ENCODE measurements at places on chromosomes 1 and 21. TPM values are rescaled to one million over a fixed set of nuclear protein-coding genes. Genes with fewer than 3 reads are reported as not detected.

- no peak for DNase-seq
These were observed 19.5 kb upstream of the SUCO start for GRCh38 chr1:172513479-172513878.

DNA sequence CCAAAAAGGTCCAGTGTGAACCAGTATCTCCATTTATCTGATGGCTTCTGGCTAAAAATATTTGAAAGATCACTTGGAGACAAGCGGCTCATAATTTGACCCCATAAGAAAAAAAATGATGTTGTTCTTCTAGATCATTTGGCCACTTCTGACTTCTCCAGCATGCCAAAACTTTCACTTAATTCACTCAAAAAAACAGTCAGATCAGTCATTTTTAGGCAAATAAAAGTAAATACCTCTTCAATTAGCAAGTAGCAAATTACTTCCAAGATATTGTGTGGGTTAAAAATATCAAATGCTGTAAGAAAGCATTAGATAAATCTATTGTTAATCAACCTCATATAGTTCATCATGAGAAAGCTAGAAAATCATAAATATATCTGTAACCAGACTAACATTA, 106.0 kb downstream of the ZC3H11B start:
- DNase-seq, result no peak

The MYOG gene
- total RNA-seq, result not detected

The FAM151A gene
- 25.1 TPM for total RNA-seq

GRCh38 chr1:211739671-211740411, 64.4 kb upstream of the NEK2 start:
- no peak for DNase-seq

DNA sequence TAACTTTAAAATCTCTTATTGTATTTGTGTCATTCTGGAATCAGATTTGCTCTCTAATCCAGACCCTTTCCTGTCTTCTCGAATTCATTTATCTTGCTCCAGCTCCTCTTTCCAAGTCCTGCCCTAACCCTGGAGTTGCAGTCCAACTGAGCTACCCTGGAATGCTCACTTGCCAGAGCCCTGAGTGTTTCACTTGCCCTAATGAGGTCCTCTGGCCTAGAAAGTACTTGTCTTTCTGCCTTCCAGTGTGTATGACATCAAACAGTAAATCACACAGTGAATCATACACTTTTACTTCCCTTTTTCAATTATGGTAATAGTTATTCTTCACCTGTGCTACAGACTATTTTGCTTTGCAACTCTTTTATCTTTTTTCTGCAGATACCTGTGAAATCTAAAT, 96.9 kb downstream of the NEK7 start:
- DNase-seq, result no peak

DNA sequence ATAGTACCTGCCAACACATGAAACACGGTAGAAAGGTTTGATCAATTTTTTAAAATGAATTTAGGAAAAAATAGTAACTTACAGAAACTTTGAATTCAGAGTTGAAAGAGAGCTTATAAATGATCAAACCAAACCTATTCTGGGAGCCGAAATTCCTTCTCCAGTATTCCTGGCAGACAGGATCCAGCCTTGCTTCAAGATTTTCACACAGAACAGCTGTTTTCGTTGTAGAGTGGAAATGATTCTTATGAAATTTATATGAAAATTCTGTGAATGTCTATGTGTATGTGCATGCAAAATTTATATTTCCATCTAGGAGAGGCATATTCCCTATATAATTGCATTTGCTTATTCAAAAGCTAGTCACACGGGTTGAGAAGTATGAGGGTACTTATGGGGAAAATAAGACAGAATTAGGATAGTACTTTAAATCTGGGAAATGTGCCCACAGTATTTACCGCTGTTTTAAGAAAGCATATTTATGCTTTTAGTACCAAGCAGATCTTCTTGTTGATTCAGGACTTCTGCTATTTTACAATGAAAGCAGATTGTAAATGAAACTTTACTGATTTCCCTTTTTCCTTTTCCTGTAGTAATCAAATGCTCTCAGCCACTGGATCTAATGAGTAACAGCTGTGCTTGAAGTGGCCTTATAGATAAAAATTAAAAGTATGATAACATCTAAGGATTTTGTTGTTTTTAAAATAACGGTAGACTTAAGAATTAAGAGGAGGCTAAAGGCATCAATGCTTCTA, 30.4 kb downstream of the PRRX1 start:
- no peak for DNase-seq

GRCh38 chr1:55214934-55215193, 300 bp downstream of the USP24 start:
- peak; percentile 67 for DNase-seq

The ZBTB8B gene
- 0.03 TPM for total RNA-seq
